Karpas-422 (cell line): ENCODE measurements at places on chromosomes 7 and 10.
A peak's percentile ranks its signal among the peaks of the same experiment; 100 is the strongest.

DNA sequence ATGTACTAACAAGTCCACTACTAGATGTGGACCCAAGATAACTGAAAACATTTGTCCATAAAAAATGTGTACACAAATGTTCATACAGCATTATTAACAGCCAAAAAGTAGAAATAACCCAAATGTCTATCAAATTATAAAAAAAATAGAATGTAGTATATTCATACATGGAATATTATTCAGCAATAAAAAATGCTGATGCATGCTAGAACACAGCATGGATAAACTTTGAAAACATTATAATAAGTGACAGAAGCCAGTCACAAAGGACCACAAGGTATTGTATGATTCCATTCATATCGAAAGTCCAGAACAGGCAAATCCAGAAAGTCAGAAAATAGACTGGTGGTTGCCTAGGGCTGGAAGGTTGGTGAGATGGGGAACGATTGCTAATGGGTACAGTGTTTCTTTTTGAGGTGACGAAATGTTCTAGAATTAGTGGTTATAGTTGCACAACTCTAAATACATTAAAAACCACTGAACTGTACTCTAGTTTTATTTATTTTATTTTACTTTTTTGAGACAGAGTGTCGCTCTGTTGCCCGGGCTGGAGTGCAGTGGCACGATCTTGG lies 43.3 kb upstream of the ANLN start:
- no peak for DNase-seq

DNA sequence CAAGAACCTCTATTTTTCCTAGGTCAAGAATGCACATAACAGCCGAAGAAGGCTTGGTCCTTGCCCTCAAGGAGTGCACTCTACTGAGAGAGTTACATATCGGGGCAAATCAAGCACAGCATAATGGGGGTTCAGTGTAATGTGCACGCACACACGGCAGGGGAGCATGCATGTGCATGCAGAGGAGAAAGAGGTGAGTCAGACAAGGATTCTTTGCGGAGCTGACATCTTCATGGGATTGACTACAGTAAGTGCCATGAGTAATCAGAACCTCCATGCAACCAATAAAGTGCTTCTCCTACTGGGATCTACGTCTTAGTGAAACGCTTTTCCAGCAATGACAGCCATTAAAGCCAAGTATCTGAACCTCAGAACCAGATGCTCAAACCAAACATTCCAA lies 123.6 kb downstream of the RNF216 start:
- DNase-seq: no peak

- no peak for DNase-seq
Observed at GRCh38 chr7:122137251-122138077, 6.6 kb downstream of the AASS start.

GRCh38 chr7:15998617-15999016 lies 312.1 kb upstream of the MEOX2 start:
- DNase-seq: no peak

DNA sequence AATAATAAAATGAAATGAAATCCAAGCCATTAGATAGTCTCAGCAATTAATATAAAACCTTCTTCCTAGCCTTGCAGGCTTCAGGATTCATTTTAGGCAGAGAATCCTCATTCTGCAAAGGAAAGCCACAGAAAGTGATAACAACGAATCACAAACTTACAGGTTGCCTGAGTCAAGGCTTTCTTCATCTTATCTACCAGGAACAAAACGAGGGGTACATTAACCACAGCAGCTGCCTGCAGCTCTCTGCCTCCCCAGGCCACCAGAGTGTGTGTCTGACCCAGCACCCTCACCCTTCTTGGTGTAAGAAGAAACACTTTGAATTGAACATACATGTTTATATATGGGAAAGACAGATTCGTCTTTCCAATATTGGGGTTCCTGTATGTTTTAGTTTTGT lies 12.5 kb upstream of the TNS3 start:
- no peak for DNase-seq

- DNase-seq: no peak
Observed at GRCh38 chr7:16492513-16493062, 27.1 kb upstream of the SOSTDC1 start.

GRCh38 chr10:34507217-34507616 lies 307.9 kb downstream of the PARD3 start:
- no peak for DNase-seq

- DNase-seq: no peak
Observed at GRCh38 chr10:102423372-102423968, 2.8 kb downstream of the FBXL15 start.

DNA sequence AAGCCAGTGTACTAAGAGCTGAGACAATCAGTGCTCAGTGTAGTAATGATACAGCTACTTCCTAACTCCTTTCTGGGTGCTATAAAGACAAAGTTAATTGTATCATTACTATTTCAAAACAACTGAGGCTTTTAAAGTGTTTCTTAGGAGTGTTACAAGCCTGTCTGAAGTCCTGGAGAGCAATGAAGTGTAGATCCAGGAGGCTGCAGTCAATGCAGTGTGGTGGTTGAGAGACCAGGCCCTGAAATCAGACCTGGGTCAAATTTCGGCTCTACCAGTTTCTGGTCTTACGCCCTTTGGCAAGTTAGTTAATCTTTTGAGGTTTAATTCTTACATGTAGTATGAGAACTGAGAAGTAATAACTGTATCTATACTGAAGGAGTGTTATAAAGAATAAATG lies 387.0 kb downstream of the SDK1 start:
- no peak for DNase-seq

DNA sequence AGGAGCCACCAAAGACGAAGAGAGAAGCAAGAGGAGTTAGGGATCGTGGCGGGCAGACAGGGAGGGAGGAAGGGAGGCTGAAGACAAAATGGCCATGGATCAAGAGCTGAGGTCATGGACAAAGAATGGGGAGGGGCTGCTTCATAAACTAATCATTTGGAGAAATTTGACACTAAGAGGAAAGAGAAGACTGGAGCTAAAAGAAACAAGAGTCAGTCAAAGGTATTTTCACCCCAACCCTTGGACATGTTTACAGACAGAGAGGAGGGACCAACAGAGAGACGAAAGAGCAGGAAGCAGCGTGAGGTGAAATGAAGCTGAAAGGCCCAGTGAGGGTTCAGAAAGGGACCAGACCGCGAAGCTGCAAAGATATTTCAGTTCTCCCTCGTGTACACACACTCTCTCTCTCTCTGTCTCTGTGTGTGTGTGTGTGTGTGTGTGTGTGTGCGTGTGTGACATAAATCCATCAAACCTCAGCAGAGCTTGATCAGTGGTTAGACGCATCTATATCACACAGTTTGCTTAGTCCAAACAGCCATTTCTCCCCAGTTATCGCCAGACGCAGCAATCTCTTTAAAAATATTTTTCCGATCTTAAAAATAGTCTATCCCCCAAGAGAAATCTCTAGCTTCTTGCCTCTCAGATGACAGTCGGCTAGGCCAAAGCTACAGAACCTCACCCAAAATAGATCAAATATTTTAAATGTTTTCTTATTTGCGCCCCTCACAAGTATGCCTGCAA lies 12.5 kb upstream of the CALD1 start:
- DNase-seq: peak; percentile 43

- DNase-seq: no peak
Observed at GRCh38 chr10:46317370-46317769, 30.6 kb downstream of the ANTXRL start.

DNA sequence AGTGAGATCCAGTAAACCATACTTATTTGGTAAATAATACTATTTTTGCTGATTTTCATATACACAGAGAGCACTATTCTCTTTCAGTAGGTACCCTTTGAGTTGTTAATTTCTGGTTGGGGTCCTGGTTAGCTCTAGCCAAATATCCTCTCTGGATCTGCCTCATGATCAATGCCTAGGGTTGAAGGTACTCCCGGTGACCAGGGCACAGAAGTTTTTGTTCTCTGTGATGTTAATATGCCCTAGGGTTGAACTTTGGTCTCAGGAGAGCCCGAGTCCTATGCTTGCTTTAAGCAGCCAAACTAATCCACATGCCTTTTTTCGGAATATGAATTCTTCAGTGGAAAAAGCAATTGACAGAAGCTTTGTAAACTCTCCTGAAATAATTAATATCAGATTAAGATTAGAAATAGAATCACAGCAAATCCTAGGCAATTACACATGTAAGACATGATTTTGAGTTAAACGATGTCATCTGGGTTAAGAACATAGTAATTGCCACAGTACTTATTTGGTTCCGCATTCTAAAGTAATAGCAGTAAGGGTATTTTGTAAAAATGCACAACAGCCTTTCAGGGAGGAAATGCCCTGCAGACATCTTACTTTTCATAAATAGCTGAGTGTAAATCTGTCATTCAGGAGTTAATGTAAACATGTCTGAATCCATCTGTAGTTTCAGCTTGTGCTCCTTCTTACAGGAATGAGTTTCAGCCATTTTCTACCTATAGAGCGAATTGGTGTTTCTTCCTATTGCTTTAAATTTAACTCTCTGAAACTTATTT lies 10.1 kb downstream of the CHN2 start:
- no peak for DNase-seq

- DNase-seq: no peak
Observed at GRCh38 chr10:63780101-63780500, 258.9 kb downstream of the REEP3 start.

- DNase-seq: no peak
Observed at GRCh38 chr7:143850682-143851081, 51.3 kb downstream of the TCAF1 start.

DNA sequence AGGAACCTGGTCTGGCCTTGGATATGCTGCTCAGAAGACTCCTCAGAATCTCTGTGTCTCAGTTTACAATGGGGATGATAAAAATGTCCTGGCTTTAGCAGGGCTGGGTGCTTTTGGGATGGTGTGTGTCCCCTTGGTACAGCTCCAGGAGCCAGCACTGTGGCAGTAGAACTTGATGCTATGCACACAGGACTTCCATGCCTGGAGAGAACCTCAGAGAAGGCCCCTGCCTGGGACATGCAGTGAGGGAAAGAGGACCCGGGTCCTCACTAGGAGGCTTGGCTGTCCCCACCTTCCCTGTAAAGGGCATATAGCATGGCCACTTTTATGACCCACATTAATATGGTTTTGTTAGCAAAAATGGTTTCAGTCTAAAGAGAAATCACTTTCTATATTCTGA lies 100.5 kb downstream of the GLRX3 start:
- no peak for DNase-seq

DNA sequence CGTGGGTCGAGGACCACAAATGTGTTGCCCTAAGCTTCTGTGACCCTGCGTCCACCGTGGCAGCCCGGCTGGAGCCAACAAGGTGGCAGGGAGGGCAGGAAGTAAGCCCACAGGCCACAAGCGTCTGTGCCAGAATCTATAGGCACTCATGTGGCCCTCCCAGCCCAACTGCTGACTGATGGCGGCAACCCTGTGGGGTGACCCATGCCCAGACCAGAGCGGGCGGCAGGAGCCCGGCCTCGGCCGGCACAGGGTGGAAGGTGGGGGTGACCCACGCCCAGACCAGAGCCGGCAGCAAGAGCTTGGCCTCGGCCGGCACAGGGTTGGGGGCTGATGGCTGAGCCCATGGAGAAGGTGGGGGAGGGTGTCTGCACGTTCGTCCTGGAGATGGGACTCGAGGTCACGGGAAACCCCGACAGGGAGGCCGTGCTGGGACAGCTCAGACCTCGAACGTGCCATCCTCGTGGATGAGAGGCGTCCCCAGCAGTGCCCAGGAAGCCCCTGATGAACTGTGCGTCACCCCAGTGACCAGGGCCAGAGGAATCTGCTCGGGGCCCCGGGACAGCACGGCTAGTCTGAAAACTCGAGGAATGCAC lies 181.0 kb downstream of the ELFN1 start:
- no peak for DNase-seq

GRCh38 chr7:91345449-91345848 lies 81.2 kb downstream of the FZD1 start:
- peak; percentile 91 for DNase-seq

GRCh38 chr10:11949152-11949551 lies 93.5 kb downstream of the UPF2 start:
- DNase-seq: no peak

GRCh38 chr10:34775044-34775637 lies 40.0 kb downstream of the PARD3 start:
- DNase-seq: no peak

DNA sequence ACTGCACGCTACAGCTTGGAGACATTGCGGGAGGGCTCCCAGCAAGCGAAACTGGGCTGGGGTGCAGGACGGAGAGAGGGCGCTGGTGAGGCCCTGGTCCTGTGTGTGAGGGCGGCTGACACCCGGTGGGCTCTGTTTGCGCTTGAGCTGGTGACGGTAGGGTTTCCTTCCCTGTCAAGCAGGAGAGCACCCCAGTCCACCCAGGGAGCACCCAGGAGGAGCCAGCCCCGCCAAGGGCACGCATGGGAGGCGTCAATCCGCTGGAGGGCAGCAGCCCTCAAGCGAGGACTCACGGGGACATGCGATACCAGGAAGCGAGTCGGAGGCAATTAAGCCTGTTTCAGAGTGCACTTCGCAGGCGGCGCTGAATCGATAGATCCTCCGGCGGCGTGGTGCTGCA lies 109.4 kb downstream of the MAD1L1 start:
- DNase-seq: no peak

GRCh38 chr10:96556003-96556402 lies 30.8 kb downstream of the TM9SF3 start:
- no peak for DNase-seq

- DNase-seq: no peak
Observed at GRCh38 chr7:43767311-43767710, 8.8 kb downstream of the BLVRA start.

GRCh38 chr10:123451618-123452245 lies 214.4 kb upstream of the GPR26 start:
- no peak for DNase-seq

DNA sequence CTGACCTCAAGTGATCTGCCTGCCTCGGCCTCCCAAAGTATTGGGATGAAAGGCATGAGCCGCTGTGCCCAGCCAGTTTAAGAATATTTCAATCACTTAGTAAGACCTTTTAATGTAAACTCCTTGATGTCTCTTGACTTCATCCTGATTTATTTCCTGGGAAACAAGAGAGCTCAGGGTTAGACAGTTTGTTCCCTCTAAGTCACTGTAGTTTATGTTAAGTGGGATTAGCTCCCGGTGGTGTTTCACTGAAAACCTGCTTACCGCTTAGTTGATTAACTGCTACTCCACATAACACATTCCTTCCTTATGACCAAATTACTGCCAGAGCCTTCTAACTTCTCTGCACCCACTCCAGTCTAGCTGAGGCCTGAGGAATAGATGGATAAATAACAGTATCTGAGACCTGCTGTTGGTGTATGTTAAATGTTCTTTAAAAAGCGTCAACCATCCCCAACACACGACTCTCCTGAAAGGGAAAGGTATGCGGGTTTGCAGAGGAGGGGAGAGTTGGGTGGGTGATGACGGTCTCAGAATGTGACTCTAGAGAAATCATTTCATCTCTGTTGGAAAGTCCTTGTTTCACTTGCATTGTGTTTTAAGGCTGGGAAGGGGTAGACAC lies 48.7 kb downstream of the CREB3L2 start:
- DNase-seq: no peak

- DNase-seq: no peak
Observed at GRCh38 chr10:86252079-86252478, 114.5 kb downstream of the GRID1 start.

GRCh38 chr7:50584793-50585408 lies 19.7 kb upstream of the DDC start:
- DNase-seq: no peak

GRCh38 chr10:26881600-26882331 lies 21.0 kb upstream of the ABI1 start:
- peak; percentile 84 for DNase-seq

- DNase-seq: no peak
Observed at GRCh38 chr7:79615871-79616640, 162.6 kb upstream of the MAGI2 start.

GRCh38 chr10:100436255-100436654 lies 26.6 kb upstream of the WNT8B start:
- DNase-seq: no peak
